ENCODE measurements at places on chromosomes 1 and 21.

GRCh38 chr1:198295971-198296370, 139.2 kb downstream of the NEK7 start:
- DNase-seq = no peak

- DNase-seq = peak; percentile 58
These were observed 584 bp downstream of the TINAGL1 start for GRCh38 chr1:31576743-31577455.

DNA sequence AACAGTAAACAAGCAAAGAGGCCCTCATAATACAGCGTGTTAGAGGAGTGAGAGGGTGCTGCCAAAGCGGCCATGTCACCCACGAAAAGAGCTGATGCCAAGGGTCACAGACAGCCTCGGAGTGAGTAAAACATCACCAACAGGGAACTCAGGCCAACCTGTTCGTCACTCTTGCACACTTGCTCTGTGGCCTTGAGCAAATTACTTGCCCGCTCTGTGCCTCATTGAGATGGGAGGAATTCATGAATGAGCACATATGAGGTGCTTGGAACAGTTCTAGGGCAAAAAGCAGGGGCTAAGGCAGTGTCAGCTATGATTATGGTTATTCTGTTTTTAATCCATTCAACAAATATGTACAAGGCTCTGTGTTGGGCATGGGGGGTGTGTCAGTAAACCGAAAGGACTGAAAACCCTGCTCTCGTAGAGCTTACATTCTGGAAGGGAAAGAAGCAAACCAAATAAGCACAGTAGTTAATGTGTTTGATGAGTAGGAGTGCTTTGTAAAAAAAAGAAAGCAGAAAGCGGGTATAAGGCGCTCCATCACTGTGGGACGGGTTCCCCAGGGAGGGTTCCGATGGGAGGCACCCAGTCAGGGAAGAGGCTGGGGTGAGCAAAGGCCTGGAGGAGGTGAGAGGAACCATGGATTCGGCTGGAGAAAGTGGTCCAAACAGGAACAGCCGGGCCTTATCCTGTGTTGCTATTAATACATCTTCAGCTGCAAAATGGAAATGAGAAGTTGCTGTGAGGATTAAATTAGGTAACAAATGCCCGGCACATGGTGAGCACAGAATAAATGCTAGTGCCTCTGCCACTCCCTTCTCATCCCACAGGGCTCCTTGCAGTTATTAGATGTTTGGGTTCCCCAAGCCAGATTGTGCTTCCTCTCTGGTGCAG, 39.5 kb upstream of the RD3 start:
- no peak for DNase-seq

DNA sequence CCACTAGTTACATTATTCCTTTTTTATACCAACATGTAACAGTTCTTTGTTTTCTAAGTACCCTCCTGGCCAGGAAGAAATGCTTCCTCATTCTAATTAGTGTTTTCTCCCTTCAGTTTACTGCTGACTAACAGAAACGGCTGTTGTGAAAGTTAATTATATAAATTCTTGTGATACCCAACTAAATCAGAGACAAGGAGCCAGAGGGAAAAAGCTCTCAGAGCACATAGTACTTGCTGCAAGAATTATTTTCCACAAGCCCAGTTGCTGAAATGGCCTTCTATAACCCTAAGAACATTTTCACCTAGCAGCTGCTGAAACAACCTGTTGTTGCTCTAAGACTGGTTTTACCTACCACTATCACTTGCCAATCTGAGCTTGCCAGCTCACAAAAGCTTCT, 82.4 kb downstream of the FAF1 start:
- no peak for DNase-seq

- no peak for DNase-seq
These were observed 29.9 kb downstream of the TMCO1 start for GRCh38 chr1:165738794-165739193.

DNA sequence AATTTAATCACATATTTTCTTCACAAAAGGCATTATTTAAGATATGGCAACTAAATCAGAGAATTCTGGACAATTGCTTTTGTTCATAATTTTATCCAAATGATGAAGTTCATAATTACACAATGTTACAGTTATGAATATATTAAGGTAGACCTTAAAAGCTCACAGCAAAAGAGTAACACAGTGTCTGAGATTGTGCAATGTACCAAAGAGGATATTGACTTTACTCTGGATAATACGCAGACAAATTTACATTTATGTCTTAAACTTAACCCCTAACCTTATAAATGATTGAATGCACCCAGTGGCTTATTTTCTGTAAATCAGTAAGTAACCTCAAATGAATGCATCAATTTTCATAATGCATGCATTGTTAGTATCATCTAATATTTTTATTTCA, 216.2 kb upstream of the SAMSN1 start:
- no peak for DNase-seq

DNA sequence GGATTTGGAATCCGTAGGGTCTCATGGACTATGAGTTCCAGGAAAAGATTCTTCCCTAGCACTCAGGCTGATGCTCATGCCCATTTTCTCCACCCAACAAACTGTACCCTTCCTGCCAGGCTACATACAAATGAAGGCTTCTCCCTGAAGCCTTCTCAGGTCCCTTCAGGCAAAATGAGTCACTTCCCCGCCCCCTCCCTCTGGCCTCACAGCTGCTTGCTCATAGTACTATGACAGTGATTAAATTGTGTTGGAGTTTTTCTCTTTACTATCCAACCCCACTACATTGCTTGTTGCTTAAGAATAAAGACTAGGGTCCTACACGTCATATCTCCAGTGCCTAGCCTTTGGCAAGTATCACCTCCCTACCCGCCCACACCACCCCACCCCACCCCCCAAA, 207.6 kb upstream of the NFIA start:
- no peak for DNase-seq

GRCh38 chr1:89673251-89673650, 40.3 kb downstream of the LRRC8C start:
- DNase-seq = no peak

- no peak for DNase-seq
These were observed 62.7 kb downstream of the PRDM2 start for GRCh38 chr1:13762642-13763041.

DNA sequence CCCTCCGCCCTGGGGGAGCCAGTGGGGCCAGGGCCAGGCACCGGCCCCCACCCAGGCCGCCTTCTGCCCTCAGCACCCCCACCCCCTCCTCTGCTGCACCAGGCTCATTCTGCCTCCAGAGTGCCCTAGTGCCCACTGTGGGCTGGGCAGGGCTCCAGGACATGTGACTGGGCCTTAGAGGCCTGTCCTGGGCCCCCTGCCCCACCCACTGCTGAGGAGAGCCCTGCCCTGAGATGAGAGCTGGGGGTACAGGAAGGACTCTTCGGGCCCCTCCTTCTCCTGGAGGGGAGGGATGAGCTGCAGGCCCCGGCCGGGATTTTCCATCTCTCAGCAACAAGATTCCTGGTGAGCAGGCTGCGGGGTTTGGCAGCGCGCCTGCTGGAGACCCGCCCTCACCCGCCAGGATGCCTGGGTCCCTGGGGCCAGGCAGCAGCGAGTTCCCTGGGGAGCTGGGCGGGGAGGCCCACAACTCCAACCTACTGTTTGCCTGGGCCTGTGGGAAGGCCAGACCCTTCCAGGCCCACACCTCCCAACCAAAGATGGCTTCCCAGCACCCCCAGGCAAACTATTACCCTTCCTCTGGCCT, 14.0 kb downstream of the AHDC1 start:
- DNase-seq = no peak

DNA sequence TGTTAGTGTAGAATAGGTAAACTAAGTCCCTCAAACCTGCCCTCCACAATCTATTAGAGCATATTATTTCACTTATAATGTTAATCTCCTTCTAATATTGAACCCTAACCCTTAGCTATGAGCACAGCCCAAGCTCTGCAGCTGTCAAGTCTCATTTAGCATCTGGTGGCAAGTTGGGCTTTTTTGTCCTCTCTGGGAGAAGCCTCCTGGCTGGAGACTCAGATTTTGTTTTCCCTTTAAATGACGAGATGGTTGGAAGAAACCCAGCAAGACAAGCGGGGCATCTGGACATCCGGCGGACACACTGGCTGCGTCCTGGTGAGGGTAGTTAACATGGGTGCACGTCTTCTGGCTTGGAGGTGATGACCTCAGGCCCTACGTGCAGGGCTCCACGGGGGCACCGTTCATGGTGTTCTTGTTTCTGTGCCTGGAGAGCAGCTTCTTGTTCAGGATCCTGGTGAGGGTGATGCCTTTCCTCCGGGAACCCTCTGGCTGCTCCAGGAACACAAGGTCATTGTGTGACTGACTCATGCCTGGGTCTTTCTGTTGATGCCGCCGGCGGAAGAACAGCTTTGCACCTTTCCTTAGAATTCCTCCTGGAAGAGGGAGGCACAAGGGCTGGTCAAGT, 9.7 kb upstream of the PRDM15 start:
- DNase-seq = no peak

DNA sequence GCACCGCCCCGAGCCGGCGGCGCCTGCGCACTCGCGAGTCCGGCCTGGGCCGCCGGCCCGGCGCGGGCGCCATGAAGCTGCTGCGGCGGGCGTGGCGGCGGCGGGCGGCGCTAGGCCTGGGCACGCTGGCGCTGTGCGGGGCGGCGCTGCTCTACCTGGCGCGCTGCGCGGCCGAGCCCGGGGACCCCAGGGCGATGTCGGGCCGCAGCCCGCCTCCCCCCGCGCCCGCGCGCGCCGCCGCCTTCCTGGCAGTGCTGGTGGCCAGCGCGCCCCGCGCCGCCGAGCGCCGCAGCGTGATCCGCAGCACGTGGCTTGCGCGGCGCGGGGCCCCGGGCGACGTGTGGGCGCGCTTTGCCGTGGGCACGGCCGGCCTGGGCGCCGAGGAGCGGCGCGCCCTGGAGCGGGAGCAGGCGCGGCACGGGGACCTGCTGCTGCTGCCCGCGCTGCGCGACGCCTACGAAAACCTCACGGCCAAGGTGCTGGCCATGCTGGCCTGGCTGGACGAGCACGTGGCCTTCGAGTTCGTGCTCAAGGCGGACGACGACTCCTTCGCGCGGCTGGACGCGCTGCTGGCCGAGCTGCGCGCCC, at the start of gene B3GALT6:
TSS of gene B3GALT6 (plus strand) at position 30 of the 588 bp plus-strand sequence. CDS start at position 72, 42 bp downstream.
- DNase-seq = no peak

GRCh38 chr1:12400027-12400693, 170.3 kb downstream of the VPS13D start:
- no peak for DNase-seq

DNA sequence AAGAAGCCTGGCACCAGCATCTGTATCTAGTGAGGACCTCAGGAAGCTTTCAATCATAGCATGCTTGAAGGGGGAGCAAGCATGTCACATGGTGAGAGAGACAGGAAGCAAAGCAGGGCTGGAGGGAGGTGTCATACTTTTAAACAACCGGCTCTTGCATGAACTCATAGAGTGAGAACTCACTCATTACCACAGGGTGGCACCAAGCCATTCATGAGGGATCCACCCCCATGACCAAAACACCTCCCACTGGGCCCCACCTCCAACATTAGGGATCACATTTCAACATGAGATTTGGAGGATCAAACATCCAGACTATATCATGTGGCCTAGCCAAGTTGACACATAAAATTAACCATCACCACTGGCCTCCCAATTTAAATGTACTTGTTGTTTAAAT, 125.1 kb upstream of the KCND3 start:
- DNase-seq = no peak

DNA sequence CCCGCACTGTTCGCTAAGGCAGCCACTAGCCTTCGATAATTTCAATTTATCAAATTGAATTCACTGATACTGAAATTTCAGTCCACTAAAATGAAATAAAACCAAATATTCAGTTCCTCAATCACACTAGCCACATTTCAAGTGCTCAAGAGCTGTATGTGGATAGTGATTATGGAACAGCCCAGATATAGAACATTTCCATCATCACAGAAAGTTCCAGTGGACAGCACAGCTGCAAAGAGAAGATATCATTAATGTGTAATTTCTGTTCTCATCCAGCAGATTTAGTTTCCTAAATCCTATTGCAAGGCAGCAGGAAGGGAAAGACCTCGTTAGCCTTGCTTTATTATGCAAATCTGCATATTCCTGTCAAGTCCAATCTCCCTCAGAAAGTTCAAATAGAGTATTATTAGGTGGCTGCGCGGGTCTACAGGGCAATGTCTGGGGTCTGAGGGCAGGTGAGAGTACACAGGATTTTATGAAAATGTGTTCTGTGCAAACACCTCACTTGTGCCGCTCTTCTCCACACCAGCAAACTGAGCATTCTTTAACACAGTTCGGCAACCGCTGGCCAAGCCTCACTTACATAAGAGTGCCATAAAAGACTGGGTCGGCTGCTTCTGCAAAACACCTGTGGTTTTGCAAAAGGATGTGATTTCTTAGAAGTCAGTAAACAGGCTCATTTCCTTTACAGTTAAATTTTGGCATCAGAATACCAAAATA, 22.4 kb downstream of the CAPZB start:
- DNase-seq = no peak

DNA sequence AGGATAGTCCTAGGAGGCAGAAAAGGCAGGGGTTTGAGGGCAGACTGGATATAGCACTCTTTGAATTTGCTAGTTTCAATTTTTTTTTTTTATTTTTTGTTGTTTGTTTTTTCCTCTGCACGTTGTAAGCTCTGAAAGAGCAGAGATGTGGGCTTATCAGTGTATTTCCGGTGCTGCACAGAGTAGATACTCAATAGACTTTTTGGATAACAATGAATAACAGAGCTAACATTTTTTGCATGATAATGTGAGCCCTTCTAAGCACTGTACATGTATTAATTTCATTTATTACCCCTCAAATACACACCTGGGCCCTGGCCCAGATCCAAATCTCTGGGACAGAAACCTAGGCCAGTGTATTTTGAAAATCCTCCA, 17.1 kb upstream of the PARP1 start:
- DNase-seq = no peak

DNA sequence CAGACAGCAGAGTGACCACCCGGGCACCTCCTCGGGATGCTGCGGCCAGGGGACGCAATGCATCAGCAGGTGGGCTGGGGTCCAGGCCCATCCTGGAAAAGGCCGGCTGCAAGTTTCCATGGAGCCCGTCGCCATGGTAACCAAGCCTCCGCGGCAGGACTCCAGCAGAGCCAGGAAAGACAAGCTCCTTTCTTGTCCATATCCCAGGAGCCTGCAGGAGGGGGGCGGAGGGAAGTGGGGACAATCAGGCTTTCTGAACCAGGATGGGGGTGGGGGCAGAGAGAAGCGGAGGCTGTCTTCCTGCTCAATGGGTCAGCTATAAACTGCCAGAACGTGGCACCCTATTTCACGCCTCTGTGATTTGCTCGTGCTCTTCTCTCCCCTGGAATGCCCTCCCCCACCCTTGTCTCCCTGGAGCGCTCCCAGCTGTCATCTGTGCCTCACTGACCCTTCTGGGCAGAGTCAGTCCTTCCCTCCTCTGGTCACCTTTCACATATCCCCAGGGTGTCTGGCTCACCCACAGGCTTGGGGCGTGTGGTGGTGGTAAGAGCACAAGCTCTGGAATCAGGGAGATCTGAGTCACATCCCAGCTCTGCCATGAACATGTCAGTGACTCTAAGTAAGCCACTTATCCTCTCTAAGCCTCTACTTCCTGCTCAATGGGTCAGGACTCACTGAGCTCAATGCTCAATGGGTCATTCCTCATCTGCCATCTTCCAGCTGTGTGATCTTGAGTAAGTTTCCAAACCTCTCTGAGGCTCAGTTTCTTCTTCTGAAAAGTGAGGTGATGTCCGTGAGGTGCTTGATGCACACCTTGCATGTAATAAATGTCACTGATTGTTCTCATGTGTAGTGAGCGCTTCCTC, 58.9 kb upstream of the LAPTM5 start:
- peak; percentile 53 for DNase-seq
